NCI-H460 (cell line): ENCODE measurements at places on chromosomes 12 and 14. TPM values are rescaled to one million over a fixed set of nuclear protein-coding genes. Genes with fewer than 3 reads are reported as not detected.

The ANKS1B gene
- 0.10 TPM in 1 of 2 replicates, not detected in the other for total RNA-seq

The ASIC1 gene
- 4.7 and 6.0 TPM in 2 replicates for total RNA-seq

The KRT72 gene
- total RNA-seq, result not detected in 2 replicates

The GUCY2C gene
- total RNA-seq, result not detected in 2 replicates

The MYF5 gene
- not detected in 2 replicates for total RNA-seq

The RIMBP2 gene
- total RNA-seq, result 0.02 TPM in 1 of 2 replicates, not detected in the other

The FBXO34 gene
- 19.8 and 21.4 TPM in 2 replicates for total RNA-seq

The GAS2L3 gene
- total RNA-seq, result 27.1 and 33.7 TPM in 2 replicates

The APOF gene
- not detected in 2 replicates for total RNA-seq

The VDR gene
- 2.4 TPM in 2 replicates for total RNA-seq

The ACSM4 gene
- not detected in 2 replicates for total RNA-seq

The UNC79 gene
- 0.05 TPM in 1 of 2 replicates, not detected in the other for total RNA-seq

The RHOJ gene
- not detected in 2 replicates for total RNA-seq

The NOP9 gene
- 16.2 and 16.6 TPM in 2 replicates for total RNA-seq

The ABCC9 gene
- 42.3 and 49.2 TPM in 2 replicates for total RNA-seq

The LRFN5 gene
- 0.84 and 0.95 TPM in 2 replicates for total RNA-seq

The CLEC4C gene
- not detected in 2 replicates for total RNA-seq

The ZDHHC22 gene
- total RNA-seq, result not detected in 2 replicates
